ENCODE measurements at places on chromosomes 13 and 19.
A peak's percentile ranks its signal among the peaks of the same experiment; 100 is the strongest.

GRCh38 chr13:33079960-33080359, 63.7 kb downstream of the KL start:
- no peak for DNase-seq

DNA sequence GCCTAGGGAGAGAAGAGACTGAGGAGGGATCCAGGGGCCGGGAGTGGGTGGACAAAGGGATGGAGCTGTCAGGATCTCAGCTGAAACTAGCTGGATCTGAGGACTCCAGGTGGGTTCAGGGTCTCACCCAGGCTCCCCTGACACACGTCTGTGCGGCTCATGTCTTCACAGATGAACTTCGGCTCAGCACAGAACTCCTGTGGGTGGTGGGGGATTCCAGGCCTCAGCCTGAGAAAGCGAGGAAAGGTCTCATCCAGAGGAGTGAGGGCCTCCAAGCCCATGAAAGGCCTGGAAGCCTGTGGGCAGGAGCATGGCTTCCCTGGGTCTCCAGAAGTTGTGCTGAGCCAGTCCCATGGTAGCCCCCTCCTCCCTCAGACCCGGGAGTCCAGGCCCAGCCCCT, 1.4 kb downstream of the CAPN12 start:
- DNase-seq, result no peak

DNA sequence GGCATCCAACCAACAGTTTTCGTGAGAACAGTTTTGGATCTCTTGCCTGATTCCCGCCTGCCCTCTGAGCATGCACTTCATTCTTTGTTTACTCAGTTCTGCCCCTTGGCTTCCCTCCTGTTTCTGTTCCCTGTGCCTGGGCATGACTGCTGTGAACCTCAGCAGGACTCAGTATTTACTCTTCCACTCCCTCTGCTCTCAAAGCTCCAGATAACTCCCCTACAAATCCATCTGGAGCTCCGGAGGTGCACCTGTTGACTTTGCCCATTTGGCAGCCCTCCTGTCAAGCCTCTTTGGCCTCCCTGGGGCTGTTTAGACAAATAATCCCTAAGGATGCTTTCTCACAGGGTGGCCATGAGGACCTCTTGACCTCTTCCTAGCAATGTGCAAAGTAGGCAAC, 34.2 kb upstream of the ARGLU1 start:
- no peak for DNase-seq

DNA sequence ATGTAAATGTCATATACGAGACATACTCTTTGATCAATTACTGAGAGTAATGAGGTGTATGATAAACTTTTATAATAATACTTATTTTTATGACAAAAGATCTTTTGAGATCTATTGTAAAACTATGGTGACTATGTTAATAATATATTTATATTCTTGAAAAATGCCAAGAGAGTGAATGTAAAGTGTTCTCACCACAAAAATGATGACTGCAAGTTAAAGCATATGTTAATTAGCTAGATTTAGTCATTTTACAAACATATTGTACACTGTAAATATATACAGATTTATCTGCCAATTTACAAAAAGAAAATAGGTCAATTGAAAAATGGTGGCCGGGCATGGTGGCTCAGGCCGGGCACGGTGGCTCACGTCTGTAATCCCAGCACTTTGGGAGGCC, 81.0 kb downstream of the GPC6 start:
- DNase-seq, result no peak

DNA sequence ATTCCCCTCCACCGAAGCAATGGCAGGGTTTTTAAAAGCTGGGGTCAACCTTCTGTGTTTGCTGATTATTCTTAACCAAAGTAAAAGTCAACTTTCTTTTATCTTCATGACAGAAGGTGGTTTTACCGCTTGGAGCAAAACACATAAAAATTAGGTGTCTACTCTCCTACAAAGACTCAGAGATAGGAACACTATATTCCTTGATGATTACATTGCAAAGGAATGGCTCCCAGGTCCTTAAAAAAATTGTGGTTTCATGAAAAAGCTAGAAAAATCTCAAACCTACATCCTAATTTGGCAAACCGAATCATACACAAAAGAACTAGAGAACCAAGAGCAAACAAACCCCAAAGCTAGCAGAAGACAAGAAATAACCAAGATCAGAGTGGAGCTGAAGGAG, 760.4 kb upstream of the PCDH20 start:
- no peak for DNase-seq

- DNase-seq, result peak; percentile 60
Measured at GRCh38 chr19:49196527-49197240, 39.1 kb downstream of the TRPM4 start.

GRCh38 chr19:1183543-1184172, 9.6 kb upstream of the SBNO2 start:
- peak; percentile 95 for DNase-seq

DNA sequence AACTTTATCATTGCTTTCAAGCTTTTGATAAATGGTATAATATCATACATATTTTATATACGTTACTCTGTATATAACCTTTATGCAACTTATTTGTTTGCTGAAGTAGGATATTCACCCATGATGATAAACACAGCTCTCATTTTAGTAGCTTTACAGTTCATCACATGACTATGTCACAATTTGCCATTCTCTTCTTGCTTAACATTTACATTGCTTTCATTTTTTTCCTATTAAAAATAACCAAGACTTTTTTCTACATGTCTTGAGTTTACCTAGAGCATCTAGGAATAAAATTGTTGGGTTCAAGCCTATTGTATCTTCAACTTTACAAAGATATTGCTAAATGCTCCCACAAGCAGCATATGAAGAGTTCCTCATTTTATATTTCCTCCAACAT, 54.0 kb downstream of the KCNRG start:
- DNase-seq, result no peak

DNA sequence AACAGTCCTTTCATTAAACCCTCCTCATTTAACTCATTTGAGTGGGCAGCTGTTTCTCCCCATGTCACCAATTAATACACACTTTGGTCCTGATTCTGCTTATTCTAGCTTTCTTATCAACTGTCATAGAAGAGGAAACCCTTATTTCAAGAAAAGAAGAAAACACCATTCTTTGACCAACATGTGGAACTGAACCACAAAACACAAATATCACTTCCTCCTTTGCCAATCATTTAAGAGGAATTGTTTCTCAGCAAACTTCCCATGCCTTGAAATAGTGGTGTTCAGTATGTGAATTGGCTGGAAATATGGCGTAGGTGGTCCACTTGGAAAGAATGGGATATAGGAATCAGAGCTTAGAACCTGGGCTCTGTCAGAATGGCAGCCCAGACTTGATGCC, 20.4 kb downstream of the MBD3L2B start:
- no peak for DNase-seq

GRCh38 chr13:24212674-24213073, 52.2 kb downstream of the SPATA13 start:
- peak; percentile 51 for DNase-seq

- DNase-seq, result no peak
Measured at GRCh38 chr19:11519138-11519537, 9.8 kb downstream of the ECSIT start.

GRCh38 chr13:20351281-20352022, 119.3 kb upstream of the GJB6 start:
- peak; percentile 26 for DNase-seq

DNA sequence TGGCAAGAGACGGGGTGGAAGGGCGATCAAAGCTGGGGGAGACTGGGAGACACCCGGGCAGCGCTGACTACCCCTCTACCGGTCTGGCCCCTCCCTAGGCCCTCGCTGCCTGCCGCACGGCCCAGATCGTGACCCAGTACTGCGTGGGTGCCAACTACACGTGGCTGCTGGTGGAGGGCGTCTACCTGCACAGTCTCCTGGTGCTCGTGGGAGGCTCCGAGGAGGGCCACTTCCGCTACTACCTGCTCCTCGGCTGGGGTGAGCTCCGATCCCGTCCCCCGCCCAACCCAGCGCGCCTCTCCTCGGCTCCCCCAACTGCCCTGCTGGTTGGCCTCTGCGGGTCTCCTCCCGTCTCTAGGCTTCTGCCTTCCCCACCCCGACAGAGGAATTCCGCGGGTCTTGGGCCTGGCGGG, 8.8 kb downstream of the GIPR start:
- DNase-seq, result peak; percentile 10
